ENCODE measurements at places on chromosomes 5 and 9.

DNA sequence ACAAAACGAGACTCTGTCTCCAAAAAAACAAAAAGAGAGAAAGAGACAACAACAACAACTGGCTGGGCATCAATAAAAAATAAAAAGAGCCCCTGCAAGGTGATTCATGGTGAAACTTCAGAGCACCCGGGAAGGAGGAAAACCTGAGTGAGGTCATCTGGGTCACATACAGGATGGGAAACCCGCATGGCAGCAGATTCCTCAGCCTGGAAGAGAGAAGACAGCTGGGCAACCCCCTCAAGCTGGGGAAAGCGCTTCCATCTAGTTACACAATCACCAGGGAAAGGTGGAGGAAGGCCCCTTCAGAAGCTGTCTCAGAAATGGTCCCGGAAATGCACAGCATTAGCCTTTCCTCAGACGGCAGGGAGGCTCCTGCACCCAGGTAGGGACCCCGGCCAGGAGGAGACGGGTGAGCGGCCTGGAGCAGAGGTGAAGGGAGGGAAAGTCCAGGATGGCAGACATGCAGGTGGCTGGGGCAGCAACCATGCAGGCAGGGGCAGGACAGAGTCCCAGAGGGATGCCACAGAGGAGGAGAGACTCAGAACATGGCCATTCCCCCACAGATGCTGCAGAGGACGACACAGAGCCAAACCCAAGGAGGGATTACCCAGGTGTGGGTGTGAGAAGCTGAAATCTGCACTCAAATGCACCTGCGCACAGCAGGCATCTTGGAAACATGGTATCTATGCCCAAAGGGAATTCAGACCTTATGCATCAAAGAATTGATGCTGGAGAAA is 29.4 kb downstream of the CAMSAP1 start:
- no peak for DNase-seq

DNA sequence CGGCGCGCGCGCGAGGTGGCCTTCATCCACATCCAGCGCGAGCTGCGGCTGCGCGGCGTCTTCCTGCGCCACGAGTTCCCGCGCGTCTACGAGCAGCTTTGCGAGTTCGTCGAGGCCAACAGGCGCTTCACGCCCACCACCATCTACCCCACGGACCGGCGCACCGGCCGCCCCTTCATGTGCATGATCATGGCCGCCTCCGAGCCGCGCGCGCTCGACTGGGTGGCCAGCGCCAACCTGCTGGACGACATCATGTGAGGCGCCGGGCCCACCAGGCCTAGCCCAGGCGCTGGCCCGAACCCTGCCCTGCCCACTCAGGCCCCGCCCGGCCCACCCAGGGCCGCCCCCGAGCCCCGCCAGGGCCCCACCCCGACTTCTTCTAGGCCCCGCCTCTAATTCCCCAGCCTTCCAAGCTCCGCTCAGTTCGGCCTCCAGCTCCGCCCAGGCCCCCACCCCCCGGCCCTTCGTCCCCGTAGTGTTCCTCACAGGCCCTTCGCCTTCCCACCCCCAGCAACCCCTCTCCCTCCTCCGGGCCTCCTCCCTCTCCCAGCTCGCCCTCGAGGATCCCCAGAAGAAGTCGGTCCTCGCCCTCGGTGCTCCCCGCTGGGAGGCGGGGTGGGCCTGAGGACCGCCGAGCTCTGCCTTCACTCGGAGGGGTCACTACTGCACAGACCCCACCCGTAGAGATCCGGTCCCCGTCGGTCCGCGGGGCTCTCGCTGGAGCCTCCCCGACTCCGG is 2.0 kb upstream of the PHPT1 start:
- no peak for DNase-seq

GRCh38 chr5:171615705-171616640 is 169.6 kb upstream of the SMIM23 start:
- DNase-seq: no peak

GRCh38 chr5:9596824-9597223 is 33.3 kb downstream of the TAS2R1 start:
- DNase-seq: no peak

GRCh38 chr9:3879315-3879714 is 353.5 kb upstream of the RFX3 start:
- DNase-seq: peak; percentile 57

- no peak for DNase-seq
Observed at GRCh38 chr5:2877522-2877921, 126.0 kb upstream of the IRX2 start.
